ENCODE measurements at places on chromosomes 11 and 22.
A peak's percentile ranks its signal among the peaks of the same experiment; 100 is the strongest.

DNA sequence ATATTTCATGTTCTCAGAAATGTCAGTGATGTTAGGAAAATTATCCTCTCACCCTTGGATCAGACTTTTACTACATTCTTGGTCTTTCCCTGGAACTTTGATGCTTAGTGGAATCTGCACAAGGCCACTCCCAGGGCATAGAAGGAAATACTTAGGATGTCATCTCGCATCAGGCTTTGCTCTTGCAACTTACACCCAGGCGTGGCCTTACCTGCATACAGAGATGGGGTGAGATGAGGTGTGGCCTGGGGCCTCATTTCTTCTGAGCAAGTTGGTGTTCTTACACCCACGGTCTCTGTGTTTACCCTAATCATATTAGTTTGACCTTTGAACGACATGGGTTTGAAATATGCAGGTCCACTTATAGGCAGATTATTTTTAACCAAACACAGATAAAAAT is 19.0 kb upstream of the OR52K2 start:
- DNase-seq = no peak

DNA sequence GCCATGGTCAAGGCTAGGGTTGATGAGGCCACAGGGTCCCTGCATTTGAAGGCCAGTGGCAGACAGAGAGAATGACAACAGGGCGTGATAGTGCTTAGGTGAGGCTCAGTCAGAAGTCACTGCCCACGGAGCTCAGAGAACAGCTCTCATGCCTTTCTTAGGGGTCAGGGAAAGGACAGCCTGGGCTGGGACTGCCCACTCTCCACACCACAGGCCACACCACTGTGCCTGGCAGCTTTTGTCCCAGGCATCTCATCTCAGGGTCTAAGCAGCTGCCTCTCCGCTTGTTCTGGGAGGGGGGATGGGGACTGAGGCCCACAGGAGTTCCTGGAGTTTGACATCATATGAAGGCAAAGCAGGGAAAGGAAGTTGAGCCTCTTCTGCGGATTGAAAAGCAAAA is 150.2 kb upstream of the B3GAT1 start:
- DNase-seq = no peak

GRCh38 chr11:131488238-131488637 is 117.8 kb downstream of the NTM start:
- peak; percentile 15 for DNase-seq

DNA sequence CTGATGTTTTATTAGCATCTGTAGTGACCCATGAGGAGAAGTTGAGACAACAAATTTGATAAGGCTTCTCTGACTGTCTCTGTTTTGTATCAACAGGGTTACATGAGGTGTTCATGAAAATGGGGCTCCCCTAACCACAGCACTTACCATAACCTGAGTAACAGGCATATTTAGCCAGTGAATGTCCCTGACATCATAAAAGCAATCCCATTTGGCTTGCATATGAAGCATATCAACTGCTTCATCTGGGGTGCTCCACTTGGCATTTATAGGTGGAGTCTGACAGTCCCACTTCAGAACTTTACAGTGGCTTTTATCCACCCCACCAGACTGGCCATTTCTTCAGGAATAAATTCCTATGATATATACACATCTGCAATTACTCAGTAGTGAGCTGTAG is 257.6 kb downstream of the LUZP2 start:
- DNase-seq = peak; percentile 57

DNA sequence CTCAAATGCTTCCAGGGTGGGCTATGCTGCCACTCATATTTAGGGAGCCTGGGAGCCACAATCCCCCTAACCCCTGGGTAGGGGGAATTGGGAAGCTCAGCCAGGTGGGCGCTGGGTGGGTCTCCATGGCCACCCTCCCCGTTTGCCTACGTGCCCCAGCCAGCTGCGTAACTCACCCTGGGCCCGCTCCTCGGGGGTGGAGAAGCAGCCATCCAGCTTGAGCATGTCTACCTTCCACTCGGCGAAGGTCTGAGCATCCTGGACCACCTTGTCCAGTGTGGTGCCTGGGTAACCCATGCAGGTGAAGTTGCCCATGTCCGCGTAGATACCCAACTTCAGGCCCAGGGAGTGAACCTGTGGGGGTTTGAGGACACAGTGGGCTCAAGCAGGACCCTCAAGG is 3.7 kb downstream of the NAGA start:
- DNase-seq = no peak

- DNase-seq = no peak
Observed at GRCh38 chr11:69401715-69402114, 79.7 kb upstream of the LINC01488 start.

- no peak for DNase-seq
Observed at GRCh38 chr22:44307509-44308169, 5.1 kb downstream of the SHISAL1 start.

DNA sequence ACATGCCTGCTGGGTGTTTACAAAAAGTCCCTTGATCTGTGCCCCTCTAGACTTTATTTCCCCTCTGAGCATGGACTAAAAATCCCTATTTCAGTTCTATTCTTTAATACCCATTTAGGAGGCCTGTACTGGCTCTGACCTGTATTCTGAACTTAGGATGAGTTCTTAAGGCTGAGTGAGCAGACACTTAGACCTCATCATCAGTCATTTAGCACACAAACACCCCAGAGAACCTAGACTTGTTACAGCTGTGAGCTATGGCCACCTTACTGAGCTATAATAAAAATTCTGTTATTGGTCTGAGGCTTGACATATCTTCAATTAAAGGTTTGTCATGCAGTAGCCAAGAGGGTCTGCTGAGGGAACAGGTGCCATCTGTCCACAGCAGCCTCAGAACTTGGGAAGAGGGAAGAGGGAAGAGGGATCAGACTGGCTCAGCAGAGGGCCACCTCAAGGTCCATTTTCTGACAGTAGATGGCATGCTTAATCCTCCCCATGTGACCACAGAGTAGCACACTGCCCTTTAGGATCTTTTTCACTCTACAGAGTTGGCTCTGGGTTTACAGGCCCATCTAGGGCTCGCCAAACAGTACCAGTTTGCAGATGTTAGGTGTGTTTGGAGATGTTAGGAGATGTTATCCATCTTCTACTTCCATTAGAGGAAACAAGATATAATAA is 30.2 kb upstream of the RRM1 start:
- no peak for DNase-seq

DNA sequence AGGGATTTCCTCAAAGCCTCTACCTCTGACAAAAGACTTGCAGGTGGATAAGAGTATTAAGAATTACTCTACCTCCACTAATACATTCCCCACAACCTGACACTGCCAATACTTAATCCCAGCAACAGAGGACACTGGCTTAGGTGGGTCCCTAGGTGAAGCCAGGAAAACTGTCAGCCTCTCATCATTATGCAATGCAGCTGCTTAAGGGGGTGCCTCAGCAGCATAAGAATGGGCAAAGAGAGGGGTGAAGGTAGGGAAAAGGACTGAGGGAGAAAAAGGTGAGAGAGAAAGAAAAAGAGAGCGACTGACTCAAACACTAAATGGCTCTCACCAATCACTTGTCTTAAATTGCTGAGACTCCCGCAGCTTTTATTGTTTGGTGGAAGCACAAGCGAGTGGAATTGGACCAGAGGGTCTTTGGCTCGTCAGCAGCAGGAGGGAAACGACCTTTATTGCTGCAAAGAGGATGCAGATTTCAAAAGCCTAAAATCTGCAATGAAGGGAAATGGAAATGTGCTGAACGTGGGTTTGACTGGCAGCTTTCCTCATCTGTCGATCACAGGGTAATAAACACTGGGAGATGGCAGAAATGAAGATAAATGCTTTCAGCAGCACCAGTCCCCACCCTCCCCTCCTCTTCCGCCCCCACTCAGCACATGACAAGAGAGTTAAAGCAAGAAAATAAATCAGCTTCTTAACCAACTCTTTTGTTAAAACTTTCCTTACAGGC is 64.9 kb upstream of the CHRM4 start:
- DNase-seq = no peak

GRCh38 chr11:66420671-66421476 is at the start of gene NPAS4:
NPAS4 (plus strand) TSS chr11:66421035; CDS start chr11:66421180, 145 bp downstream.
- DNase-seq = no peak

GRCh38 chr11:104098132-104098531 is 61.7 kb downstream of the DDI1 start:
- DNase-seq = no peak

DNA sequence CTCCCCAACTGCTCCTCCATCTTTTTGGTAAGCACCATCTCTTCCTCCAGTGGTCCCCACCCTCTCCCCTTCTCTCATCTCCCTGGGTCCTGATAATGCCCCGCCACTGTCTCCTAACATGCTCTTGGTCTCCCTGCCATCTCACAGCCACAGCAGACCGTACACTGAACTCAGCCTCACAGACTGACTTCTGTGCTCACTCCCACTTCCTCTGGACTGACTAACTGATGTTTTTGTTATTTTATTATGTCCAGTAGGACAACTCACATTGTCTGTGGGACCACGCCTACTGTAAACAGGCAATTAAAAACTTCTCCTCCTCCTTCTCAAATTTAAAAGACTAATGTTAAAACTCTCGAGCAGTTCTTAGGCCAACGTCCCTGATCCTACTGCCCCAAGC is 2.6 kb upstream of the GNAZ start:
- DNase-seq = no peak

- peak; percentile 45 for DNase-seq
Observed at GRCh38 chr11:130650456-130651030, 202.1 kb downstream of the ADAMTS15 start.

DNA sequence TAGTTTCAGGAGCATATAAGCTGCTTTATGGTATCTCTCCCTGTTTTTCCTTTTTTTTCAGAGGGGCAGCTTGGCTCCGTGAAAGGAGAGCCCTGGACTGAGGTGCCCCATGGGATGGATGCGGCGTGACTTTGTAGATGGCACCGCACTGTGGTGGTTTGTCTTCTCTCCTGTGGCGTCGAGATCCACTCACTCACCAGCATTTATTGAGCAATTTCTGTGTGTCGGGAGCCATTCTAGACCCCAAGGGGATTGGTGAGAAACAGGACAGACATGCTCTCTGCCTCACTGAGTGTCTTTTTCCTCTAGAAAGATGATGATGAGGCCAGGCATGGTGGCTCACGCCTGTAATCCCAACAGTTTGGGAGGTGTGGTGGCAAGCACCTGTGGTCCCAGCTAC is 55.9 kb upstream of the PHF21B start:
- no peak for DNase-seq

DNA sequence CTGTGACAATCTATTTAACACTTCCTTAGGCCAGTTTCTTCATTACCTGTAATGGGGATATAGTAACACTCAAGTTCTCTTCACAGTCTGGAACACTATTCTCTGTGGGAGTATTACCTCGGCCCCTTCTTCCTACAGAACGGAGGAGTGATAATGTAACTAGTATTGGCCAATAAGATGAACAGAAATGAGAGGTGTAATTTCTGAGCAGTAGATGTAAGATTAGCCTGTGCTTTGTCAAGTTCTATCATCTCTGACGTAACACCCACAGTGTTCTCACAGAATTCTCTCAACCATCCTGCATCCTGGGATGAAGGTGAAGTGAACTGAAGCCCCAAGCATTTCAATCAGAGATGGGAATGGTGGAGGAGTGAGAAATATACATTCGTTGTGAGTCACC is 65.2 kb upstream of the TOP3B start:
- DNase-seq = no peak

DNA sequence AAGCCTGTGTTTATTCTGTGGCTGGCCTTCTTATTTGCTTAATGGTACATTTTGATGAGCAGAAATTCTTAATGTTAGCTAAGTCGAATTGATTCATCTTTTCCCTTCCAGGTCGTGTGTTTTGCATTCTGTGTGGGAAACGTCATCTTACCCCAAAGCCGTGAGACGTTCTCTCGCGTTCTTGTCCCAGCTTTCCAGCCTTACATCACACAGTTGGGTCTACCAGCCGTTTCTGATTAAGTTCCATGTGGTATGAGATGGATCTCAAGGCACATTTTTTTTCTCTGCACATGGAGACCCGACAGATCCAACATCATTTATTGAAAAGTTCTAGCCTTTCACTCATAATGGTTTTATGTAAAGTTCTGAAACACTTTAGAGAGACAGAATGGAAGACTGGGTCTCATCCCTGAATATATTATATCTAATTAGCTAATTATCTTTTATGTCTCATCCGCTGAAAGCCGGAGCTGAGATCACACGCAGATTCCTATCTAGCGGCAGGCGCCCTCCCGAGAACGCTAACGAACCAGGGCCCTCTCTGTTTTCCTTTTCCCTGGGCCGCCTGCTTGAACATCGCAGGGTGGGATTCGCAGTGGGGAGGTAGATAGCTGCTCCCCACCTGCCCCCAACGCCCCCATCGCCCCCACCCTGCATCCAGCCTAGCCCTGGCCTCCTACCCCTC is 1162.2 kb downstream of the BRD1 start:
- no peak for DNase-seq

DNA sequence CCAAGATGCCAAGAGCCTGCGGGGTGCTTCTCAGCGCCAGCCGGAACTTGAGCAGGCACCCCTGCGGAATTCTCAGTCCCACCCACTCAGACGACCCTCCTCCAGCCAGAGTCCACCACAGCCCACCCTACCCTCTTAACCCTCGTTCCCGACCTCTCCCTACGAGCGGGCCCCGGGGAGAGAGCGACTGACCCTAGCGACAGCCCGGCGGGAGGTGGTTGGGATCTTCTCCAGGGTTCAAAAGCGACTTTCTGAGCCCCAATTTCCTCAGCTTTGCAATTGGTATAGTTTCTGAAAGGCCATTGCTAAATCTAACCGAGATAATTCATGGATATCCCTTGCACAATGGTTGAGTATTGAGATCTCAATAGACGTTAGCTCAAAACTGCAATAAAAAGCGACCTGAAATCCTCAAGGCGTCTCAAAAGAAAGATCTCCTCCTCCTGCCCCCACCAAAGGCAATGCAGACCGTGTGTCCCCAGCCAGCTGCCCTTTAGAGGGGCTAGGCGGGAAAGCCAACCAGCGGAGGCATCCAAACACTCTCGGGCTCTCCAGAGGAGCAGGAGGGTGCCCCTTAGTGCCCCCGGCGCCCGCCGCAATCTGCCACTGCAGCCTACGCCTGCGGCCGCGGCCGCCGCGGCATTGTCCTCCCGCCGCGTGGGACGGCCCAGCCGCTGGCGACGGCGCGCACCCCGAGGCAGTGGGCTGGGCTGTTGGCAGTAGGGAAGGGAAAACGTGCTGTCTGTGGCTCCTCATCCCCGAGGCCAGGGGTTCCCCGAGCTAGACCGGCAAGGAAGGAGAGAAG is 1.5 kb upstream of the SLC6A5 start:
- DNase-seq = no peak

GRCh38 chr22:23534851-23535717 is 45.0 kb downstream of the IGLL1 start:
- no peak for DNase-seq

- DNase-seq = peak; percentile 55
Observed at GRCh38 chr11:130528298-130529261, 80.1 kb downstream of the ADAMTS15 start.

DNA sequence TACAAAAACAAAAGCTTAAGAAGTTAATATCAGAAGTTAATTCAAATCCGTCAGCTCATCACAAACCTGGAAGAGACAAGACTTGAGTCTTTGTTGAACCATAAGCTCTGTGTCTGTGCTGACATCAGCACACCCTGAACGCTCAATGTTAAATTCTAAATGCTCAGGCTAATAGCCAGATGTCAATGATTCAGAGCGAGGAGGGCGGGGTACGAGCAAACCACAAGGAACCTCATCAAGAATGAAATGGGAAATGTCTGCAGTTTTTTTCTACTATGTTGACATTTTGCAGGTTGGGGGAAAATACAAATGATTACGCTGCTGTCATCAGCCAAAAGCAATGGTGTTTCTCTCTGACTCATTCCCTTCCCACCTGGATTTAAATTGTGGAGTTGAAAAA is 1057.2 kb downstream of the NTM start:
- no peak for DNase-seq

- DNase-seq = no peak
Observed at GRCh38 chr22:48456449-48456848, 1371.2 kb downstream of the BRD1 start.

GRCh38 chr11:111819161-111819828 is 52.1 kb downstream of the ALG9 start:
- DNase-seq = no peak

All from kidney tubule cell (primary cell).